Osteoblast (primary cell): ENCODE measurements at places on chromosomes 3 and 15. TPM values are rescaled to one million over a fixed set of nuclear protein-coding genes. Genes with fewer than 3 reads are reported as not detected.

GRCh38 chr15:41019174-41019573 lies 65.9 kb downstream of the CHAC1 start:
- peaks cover 18% of the 10 kb centered on the region for H3K4me1 ChIP-seq
- H3K36me3 ChIP-seq: peaks cover 40% of the 10 kb centered on the region
- no peak overlapping the region for H3K27ac ChIP-seq
- no peak overlapping the region for H3K4me3 ChIP-seq
- no peak for DNase-seq

DNA sequence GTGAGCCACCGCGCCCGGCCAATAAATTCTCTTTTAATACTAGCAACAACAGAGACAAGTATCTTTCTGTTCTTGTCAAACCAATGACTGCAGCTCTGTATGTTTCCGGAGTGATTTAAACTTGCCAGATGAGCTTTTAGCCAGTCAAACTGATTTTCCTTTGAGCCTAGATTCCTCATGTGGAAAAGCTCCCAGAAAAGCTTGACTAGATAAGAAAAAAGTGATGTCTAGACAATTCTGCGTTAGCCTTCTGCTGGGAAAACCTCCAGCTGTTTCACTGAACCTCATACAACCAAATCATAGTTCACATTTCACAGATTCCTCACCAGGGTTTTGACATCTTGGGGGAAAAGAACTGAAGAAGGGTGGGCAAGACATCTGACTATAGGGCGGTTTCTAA lies 78.6 kb downstream of the MAGI1 start:
- peak overlapping the region; percentile 20 for H3K27ac ChIP-seq
- no peak overlapping the region for H3K4me3 ChIP-seq
- no peaks in the 10 kb centered on the region for H3K27me3 ChIP-seq
- H3K36me3 ChIP-seq: no peaks in the 10 kb centered on the region
- H3K4me1 ChIP-seq: peaks cover 38% of the 10 kb centered on the region

DNA sequence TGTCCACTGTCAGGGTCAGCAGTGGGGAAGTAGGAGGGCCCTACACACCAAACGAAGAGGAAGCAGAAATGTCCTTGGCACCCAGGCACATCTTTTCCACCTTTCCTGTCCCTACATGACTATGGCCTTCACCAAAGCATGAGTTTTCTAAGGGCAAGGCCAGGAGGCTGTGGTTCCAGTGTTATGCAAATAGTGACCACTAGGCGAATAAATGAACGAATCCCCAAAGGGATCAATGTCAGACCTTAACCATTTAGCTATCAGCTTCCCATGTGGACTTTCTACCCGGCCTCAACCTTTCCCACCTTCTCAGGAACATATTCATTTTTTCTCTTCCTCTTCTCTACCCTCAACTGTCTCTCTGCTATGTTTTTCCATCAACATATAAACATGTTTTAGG lies 63.1 kb downstream of the NTRK3 start:
- H3K27ac ChIP-seq: no peak overlapping the region
- DNase-seq: no peak
- no peaks in the 10 kb centered on the region for H3K36me3 ChIP-seq
- no peaks in the 10 kb centered on the region for H3K27me3 ChIP-seq

Gene CEP19
- total RNA-seq: 3.6 and 3.8 TPM in 2 replicates

DNA sequence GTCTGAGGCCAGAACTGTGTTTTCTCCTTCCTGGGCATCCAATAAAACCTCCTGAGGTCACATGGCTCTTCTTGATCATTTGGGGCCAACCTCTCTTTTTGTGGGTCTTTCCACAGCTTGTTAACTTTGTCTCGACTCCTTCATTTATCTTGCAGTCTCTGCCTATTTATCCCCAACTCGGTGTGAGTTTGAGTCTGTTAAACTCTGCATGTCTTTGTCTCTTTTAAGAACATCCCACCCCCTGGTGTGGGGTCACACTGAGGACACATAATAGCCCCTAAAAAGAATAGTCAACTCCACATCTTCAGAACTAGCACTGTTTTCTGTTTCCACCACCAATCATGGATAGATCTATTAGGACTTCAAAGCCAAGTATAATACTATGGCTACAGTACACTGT lies 187.2 kb downstream of the TLE3 start:
- H3K36me3 ChIP-seq: no peaks in the 10 kb centered on the region
- no peaks in the 10 kb centered on the region for H3K4me1 ChIP-seq
- DNase-seq: no peak
- H3K27me3 ChIP-seq: peaks cover 37% of the 10 kb centered on the region
- no peak overlapping the region for H3K4me3 ChIP-seq

- no peaks in the 10 kb centered on the region for H3K27me3 ChIP-seq
- peak overlapping the region; percentile 60 for H3K27ac ChIP-seq
- H3K4me3 ChIP-seq: peak overlapping the region; percentile 26
- no peak for DNase-seq
- H3K36me3 ChIP-seq: no peaks in the 10 kb centered on the region
Observed at GRCh38 chr3:175411946-175412345, 552.8 kb downstream of the NAALADL2 start.

- DNase-seq: no peak
- H3K27me3 ChIP-seq: peaks cover 9% of the 10 kb centered on the region
- H3K27ac ChIP-seq: no peak overlapping the region
- peaks cover 19% of the 10 kb centered on the region for H3K4me1 ChIP-seq
- H3K36me3 ChIP-seq: no peaks in the 10 kb centered on the region
Observed at GRCh38 chr3:8662594-8662993, 18.0 kb upstream of the SSUH2 start.

Gene TUSC7
- not detected in 2 replicates for total RNA-seq

Gene ROBO2
- under 0.01 and 0.36 TPM in 2 replicates for total RNA-seq

Gene MANF
- total RNA-seq: 37.3 and 40.4 TPM in 2 replicates

DNA sequence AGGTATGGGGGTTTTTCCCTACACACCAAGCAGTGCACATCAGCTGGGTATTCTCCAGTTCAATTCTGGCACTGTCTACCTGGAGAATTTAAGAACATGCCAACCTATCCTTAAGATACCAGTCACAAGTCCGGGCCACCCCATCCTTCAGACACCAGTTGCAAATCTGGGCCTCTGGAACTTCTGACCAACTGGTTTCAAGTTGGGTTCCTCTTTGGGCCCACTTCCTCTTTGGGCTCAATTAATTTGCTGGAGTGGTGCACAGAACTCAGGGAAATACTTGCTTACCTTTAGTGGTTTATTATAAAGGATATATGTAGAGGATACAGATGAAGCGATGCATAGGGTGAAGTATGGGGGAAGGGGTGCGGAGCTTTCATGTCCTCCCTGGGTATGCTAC lies 25.3 kb downstream of the GLCE start:
- H3K4me3 ChIP-seq: no peak overlapping the region
- no peaks in the 10 kb centered on the region for H3K36me3 ChIP-seq
- H3K4me1 ChIP-seq: no peaks in the 10 kb centered on the region
- DNase-seq: no peak
- no peaks in the 10 kb centered on the region for H3K27me3 ChIP-seq

DNA sequence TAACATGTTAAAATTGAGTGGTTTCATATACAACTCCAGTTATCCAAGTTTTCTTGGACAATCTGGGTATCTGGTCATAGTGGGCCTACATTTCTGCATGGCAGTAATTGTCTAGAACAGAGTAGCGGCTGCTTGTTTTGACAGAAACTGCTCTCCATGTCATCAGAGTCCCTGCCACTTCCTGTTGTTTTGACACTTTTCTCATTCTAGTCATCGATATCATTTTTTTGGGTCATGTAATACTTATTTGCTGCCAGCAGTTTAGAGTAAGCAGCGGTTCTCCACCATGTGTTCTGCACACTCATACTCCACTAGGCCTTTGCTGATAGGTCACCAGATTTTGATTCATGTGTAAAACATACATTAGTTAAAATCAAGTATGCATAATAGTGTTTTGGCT lies 81.5 kb downstream of the SLC25A26 start:
- DNase-seq: peak; percentile 43
- H3K27me3 ChIP-seq: no peaks in the 10 kb centered on the region
- H3K4me1 ChIP-seq: peaks cover 9% of the 10 kb centered on the region
- H3K36me3 ChIP-seq: no peaks in the 10 kb centered on the region
- no peak overlapping the region for H3K27ac ChIP-seq
- H3K4me3 ChIP-seq: no peak overlapping the region

GRCh38 chr15:24861014-24861690 lies 93.6 kb upstream of the SNRPN start:
- no peak overlapping the region for H3K27ac ChIP-seq
- H3K4me1 ChIP-seq: no peaks in the 10 kb centered on the region
- no peak for DNase-seq
- no peaks in the 10 kb centered on the region for H3K36me3 ChIP-seq
- no peaks in the 10 kb centered on the region for H3K27me3 ChIP-seq

GRCh38 chr15:60912984-60913697 lies 316.0 kb downstream of the RORA start:
- no peaks in the 10 kb centered on the region for H3K27me3 ChIP-seq
- no peaks in the 10 kb centered on the region for H3K36me3 ChIP-seq
- peaks cover 12% of the 10 kb centered on the region for H3K4me1 ChIP-seq
- H3K4me3 ChIP-seq: no peak overlapping the region

- H3K4me1 ChIP-seq: peaks cover 4% of the 10 kb centered on the region
- no peak overlapping the region for H3K27ac ChIP-seq
- DNase-seq: no peak
Observed at GRCh38 chr3:153066983-153067382, 95.0 kb upstream of the RAP2B start.

DNA sequence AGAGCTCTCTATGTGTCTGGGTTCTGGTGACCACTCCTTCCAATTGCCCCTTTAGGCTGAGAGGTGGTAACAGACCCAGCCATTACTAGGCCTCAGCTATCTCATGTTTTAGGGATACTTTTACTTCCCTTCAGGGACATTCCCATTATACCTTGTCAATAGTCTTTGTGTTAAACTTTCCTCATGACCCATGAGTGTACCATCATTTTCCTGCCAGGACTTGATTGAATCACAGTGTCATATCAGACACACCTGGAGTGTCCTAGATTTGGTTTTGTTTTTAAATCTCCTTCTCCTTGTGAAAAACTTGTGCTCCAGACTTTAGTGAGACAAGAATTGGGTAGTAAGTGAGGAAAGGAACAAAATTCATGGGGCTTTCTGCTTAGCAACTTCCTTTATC lies 136.6 kb downstream of the KCNAB1 start:
- H3K36me3 ChIP-seq: no peaks in the 10 kb centered on the region
- no peaks in the 10 kb centered on the region for H3K27me3 ChIP-seq
- H3K4me3 ChIP-seq: no peak overlapping the region
- DNase-seq: peak; percentile 15
- no peaks in the 10 kb centered on the region for H3K4me1 ChIP-seq

DNA sequence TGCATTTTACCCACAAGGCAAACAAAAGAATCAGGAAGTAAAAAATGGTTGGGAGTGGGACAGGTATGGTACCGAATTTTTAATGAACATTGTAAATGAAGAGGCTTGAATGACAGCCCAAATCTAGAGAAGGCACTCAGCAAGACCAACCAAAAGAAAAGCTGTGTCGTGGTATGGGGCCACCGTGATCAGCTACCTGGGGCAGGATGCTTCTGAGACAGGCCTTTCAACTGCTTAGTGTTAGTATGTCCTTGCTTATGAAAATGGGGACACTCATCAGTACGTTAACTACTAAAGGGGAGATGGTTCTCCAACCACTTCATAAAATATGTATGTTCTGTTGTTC lies 228.7 kb upstream of the ST8SIA2 start:
- H3K36me3 ChIP-seq: no peaks in the 10 kb centered on the region
- peaks cover 3% of the 10 kb centered on the region for H3K4me1 ChIP-seq
- no peak overlapping the region for H3K4me3 ChIP-seq
- no peaks in the 10 kb centered on the region for H3K27me3 ChIP-seq
- H3K27ac ChIP-seq: no peak overlapping the region

DNA sequence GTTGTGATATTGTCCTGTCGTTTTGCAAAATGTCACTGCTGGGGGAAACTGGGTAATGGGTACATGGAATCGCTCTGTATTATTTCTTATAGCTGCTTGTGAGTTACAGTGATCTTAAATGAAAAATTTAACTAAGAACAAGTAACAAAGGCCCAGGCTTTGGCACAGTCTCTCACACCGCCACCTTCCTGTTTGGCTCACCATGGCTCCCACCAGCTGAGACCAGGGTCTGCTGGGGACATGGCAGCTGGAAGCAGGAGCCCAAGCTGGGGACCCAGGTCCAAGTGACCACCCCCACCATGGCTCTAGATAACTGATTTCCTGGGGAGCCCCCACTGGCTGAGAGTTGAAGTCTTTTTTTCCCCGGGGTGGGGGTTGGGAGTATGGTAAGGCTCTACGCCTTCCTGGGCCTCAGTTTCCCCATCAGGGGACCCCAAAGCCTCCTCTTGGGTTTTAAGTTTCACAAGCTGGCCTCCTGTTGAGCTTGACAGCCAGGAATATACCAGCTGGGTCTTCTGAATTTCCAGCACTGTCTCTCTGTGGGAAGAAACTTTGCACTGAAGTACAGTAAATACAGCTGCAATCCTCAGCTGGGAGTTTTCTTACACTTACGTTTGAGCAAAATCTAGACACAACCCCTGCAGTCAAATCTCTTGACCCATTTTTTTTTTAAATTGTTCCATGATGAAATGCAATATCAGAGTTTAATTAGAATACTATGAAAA lies 26.1 kb downstream of the ABTB1 start:
- H3K27ac ChIP-seq: peak overlapping the region; percentile 85
- H3K36me3 ChIP-seq: no peaks in the 10 kb centered on the region
- no peaks in the 10 kb centered on the region for H3K27me3 ChIP-seq
- no peak for DNase-seq

DNA sequence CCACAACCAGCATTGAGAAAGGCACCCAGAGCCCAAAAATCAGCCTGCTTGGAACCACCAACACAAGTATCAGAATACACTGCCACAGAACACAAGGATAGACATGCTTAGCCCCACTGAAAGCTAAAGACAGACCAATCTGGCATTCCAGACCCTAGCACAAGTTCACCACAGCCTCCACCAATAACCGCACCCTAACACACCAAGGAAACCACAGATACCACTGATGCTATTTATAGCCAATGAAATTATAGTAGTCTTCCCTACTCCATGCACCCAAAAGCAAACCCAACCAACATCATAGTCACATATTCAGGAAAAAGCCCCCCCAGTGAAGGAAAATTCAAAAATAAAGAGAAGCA lies 83.9 kb upstream of the STT3B start:
- peaks cover 7% of the 10 kb centered on the region for H3K27me3 ChIP-seq
- no peak for DNase-seq
- no peaks in the 10 kb centered on the region for H3K4me1 ChIP-seq
- H3K4me3 ChIP-seq: no peak overlapping the region
- no peaks in the 10 kb centered on the region for H3K36me3 ChIP-seq

- no peak for DNase-seq
- no peak overlapping the region for H3K27ac ChIP-seq
- H3K27me3 ChIP-seq: peaks cover 3% of the 10 kb centered on the region
Observed at GRCh38 chr3:194046531-194046930, 89.4 kb upstream of the HES1 start.

GRCh38 chr3:189937302-189938127 lies 183.2 kb downstream of the P3H2 start:
- no peak overlapping the region for H3K4me3 ChIP-seq
- peaks cover 25% of the 10 kb centered on the region for H3K4me1 ChIP-seq
- H3K36me3 ChIP-seq: no peaks in the 10 kb centered on the region
- peak overlapping the region; percentile 57 for H3K27ac ChIP-seq

GRCh38 chr15:98906712-98907083 lies 100.9 kb downstream of the PGPEP1L start:
- H3K4me3 ChIP-seq: no peak overlapping the region
- DNase-seq: no peak
- H3K27ac ChIP-seq: peak overlapping the region; percentile 91

- no peaks in the 10 kb centered on the region for H3K36me3 ChIP-seq
- peaks cover 54% of the 10 kb centered on the region for H3K27me3 ChIP-seq
- H3K27ac ChIP-seq: no peak overlapping the region
- DNase-seq: no peak
Observed at GRCh38 chr15:75237316-75237982, 20.7 kb upstream of the GOLGA6C start.
